Globus pallidus (tissue), 1 donor: ENCODE measurements at places on chromosomes 11 and 22.

DNA sequence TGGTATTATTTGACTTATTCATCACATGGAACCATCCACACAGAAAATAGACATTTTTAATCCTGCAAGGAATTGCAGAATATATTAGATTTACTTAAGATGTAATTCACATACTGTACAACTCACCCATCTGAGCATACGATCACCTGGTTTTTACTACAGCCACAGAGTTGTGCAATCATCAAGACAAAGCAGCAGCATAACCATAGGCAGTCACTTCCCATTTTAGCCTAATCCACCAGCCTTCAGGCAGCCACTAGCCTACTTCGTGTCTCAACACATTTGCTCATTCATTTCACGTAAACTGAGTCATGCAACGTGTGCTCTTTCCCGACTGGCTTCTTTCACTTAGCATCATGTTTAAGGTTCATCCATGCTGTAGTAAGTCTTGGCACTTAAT, 23.0 kb downstream of the PIWIL3 start:
- no peak for DNase-seq

GRCh38 chr22:17228725-17229126, 9.5 kb upstream of the ADA2 start:
- no peak for DNase-seq

- no peak for DNase-seq
These were observed 9.1 kb upstream of the MAP6 start for GRCh38 chr11:75677909-75678308.

DNA sequence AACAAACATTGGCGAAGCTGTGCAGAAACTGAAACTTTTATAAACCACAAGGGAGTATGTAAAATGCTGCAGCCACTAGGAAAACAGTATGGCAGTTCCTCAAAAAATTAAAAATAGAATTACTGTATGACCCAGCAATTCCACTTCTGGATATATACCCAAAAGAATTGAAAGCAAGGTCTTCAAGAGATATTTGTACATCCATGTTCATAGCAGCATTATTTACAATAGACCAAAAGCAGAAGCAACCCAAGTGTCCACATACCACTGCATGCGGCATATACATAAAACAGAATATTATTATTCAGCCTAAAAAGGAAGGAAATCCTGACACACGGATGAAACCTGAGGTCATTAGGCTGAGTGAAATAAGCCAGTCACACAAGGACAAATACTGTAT, 85.8 kb downstream of the RELT start:
- no peak for DNase-seq

GRCh38 chr11:72331761-72332160, 87.8 kb upstream of the PHOX2A start:
- DNase-seq = no peak

DNA sequence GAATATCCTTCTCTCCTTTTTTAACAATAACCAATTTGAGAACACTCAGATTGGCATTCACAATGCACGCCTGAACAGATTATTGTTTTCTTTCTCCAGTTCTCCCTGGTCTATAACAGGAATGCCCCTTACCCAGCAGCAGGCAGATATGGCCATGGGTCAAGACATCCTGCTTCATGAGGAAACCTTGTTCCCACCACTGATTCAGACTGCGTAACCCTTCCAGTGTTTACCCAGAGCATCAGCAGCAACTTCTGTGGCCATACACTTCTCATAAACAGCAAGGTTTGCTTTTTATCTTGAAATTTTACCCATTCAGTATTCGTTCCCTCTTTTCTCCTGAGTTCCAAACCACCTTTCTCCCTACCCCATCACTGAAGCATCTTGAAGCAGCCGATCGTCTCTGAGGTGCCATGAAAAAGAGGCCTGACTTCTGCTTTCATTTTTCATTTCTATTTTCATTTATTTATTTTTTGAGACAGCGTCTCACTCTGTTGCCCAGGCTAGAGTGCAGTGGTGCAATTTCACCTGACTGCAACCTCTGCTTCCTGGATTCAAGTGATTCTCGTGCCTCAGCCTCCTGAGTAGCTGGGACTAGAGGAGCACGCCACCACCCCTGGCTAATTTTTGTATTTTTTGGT, 9.6 kb downstream of the PTS start:
- DNase-seq = no peak

DNA sequence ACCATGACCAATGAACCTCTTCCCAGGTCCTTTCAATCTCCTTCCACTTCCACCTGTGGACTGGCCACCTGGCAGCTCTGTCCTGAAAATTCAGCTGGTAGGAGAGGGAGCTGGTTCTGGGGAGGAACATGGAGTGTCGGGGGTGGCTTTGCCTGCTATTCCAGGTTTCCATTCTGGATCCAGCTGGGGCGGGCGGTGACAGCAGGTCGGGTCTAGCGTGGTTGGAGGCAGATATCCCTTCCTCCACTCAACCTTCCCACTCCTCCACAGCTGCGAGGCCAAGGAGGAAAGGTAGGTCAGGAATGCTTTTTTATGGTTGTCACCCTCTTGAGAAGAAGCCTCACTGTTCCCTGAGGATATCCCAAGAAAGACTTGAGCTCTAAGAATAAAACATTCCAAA, 3.3 kb downstream of the NRGN start:
- no peak for DNase-seq

DNA sequence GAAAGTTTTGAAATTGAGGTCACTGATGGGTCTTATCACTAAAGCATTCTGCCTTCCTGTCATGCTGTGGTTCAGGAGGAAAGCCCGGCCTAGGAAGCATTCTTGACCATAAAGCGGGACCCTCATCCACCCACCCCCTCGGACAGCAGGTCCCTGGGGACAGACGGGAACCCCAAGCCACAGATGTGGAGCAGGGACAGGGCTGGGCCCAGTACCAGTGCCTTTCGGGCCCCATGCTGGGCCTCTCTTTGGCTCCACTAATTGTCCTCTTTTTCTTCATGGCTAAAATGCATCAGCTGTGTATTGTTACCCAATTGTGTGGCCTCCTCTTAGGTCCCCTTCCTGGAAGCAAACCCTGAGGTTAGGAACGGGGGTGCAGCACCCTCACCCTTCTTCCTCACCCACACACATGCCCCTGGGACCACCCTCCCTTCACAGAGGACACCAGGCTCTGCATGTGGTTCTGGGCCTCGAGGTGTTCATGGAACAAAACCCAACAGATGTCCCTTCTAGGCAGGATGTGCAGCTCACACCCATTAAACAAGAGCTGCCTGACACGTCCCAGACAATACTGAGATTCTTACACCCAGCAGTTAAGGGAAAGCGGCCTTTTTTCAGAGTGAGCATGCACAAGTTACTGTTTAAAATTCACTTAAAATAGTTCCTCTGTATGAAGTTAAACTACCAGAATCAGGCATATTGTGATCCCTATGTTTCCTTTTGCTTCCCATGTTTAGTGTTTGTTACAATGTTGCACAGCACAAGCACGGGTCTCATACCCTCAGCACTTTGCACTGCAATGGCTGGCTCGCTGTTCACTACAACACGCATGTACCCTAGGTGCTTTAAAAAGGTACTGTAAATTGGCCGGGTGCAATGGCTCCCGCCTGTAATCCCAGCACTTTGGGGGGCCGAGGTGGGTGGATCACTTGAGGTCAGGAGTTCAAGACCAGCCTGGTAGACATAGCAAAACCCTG, 807.6 kb downstream of the BRD1 start:
- no peak for DNase-seq

- peak; percentile 98 for DNase-seq
These were observed 3.9 kb downstream of the MAML2 start for GRCh38 chr11:96338910-96339705.
